ENCODE measurements at places on chromosomes 12 and 14.
A peak's percentile ranks its signal among the peaks of the same experiment; 100 is the strongest.

- DNase-seq = no peak
Measured at GRCh38 chr14:68921666-68922065, 57.4 kb downstream of the ACTN1 start.

DNA sequence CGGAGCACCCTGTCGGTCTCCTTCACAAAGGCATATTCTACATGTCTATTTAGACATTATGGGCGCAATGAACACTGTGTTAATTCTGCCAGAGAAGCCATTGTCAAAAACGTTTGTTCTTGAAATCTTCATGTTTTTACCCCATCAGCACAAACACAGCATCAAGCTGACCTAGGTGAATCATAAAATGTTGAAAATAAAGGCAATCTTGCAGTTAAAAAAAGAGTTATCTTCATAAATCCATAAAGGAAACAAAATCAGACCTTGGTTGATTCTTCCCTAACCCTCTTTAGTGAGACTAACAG, 154.9 kb downstream of the DIO2 start:
- no peak for DNase-seq

- DNase-seq = peak; percentile 81
Measured at GRCh38 chr12:115404761-115405470, 720.9 kb upstream of the TBX3 start.

- no peak for DNase-seq
Measured at GRCh38 chr14:50117456-50117855, 1.1 kb upstream of the VCPKMT start.

- peak; percentile 29 for DNase-seq
Measured at GRCh38 chr12:118055144-118055557, 5.8 kb downstream of the WSB2 start.

DNA sequence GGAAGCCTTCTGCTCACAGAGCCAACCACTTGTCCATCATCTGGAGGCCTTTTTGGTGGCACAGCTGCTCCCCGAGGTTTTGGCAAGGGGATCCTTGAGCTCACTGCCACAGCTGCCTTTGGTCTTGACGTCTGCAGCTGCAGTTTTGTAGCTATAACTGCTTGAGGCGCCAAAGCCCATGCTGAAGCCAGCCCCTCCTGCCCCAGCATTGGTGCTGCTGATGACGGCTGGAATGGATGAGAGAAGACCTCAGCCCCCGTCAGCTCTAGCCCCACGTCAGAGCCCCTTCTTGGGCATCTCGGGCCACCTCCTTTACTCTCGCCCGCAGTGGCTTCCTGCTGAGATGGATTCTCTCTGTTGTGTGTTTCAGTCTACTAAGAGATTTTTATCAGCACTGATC, 12.3 kb upstream of the KRT74 start:
- DNase-seq = no peak

- no peak for DNase-seq
Measured at GRCh38 chr12:3728686-3729085, 24.2 kb downstream of the CRACR2A start.

DNA sequence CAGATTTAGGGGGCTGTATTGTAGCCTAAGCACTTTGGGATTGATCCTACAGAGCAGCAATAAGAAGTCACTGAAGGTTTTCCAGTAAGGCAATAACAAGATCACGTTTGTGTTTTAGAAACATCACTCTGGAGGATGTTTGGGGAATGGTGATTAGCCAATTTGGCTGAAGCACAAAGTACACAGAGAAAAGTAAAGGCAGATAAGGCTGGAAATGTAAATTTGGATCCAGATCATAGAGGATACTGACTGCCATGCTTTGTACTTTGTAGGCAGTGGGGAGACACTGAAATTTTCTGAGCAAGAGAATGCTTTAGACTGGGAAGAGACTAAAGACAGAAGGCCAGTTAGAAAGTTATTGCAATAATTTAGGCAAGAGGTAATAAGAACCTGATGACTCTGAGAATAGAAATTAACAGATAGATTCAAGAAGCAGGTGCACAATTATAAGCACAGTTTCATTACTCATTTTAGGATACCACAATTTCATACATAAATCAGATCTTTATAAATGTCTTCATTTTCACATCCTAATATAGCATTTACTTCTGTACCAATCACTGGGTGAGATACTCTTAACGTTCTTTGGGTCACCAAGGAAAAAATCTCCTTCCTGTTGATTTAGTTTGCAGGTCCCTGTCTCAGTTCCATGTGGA, 314.5 kb upstream of the GARIN6 start:
- DNase-seq = no peak

- DNase-seq = no peak
Measured at GRCh38 chr14:75371297-75371696, 56.5 kb upstream of the JDP2 start.

DNA sequence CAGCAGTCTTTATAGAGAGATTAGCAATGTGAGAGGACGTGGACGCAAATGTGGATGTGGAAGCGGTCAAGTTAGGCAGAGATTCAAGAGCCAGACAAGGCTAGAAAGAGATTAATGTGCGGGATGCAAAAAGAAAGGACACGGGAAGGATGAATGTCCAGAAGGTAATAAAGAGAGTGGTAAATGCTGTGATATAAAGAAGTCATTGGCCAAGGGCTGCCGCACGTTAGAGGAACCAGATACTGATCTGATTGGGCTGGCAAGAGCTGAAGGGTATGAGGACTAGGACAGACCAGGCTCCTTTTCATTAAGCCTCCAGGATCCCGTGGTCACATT, 59.5 kb downstream of the DHRS2 start:
- no peak for DNase-seq

DNA sequence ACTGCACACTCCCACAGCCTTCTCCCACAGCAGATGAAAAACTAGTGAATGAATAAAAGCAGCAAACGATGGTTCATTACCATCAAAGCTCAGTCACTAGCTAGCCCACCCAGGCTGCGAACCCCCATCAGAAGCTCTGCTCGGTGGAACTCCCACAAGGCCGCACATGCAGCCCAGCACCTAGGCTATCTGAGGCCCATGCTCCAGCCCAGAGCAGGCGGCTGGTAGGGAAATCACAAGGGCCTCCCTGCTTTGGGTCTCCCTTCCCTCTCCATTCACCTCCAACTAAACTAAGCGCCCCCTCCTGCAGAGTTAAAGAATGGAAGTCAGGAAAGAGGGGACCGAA, 69.0 kb downstream of the ITPK1 start:
- no peak for DNase-seq

DNA sequence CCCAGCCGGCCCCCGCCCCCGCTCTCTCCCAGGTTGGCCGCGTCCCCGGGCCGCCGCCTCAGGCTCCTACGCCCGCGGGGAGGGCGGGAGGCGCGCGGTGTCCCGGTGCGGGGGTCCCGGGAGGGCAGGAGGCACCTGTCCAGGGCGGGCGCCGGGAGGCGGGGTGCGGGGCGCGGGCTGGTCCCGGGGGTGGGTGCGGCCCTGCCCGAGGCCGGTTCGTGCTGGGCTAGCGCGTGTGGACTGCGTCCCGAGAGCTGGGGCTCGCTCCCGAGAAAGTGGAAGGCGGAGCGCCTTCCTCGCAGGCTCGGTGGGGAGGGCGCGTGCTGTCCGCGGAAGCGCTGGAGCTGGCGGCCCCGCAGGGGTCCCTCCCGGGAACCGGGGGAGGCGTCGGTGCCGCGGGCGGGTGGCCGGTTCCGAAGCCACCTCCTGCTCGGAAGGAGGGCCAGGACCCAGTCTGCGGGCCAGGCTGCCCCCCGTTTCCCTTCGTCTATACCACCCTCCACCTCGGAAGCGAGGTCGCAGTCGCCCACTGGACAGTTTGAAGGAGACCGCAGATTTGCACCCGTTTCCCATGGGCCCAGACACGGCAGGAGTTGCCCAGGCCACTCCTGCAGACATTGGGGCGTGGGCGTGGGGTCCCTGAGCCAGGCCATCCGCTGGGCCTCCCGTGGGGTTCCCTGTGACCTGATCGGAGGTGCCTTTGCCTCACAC, 636 bp downstream of the ZFYVE21 start:
- peak; percentile 21 for DNase-seq

- no peak for DNase-seq
Measured at GRCh38 chr12:114269153-114269552, 136.8 kb downstream of the TBX5 start.
